ENCODE measurements at places on chromosomes 5 and 9. TPM values are rescaled to one million over a fixed set of nuclear protein-coding genes. Genes with fewer than 3 reads are reported as not detected.

Gene IRX2
- 6.0 TPM for total RNA-seq

Gene SLC1A3
- total RNA-seq = 42.3 TPM

Gene POU5F2
- 1.3 TPM for total RNA-seq

Gene NDUFS4
- total RNA-seq = 113 TPM

Gene ORM1
- total RNA-seq = 397 TPM

Gene TRIP13
- 9.4 TPM for total RNA-seq

- peak; percentile 80 for DNase-seq
Measured at GRCh38 chr9:93304574-93305496, 120.9 kb downstream of the WNK2 start.

- no peak for DNase-seq
Measured at GRCh38 chr9:113658545-113658895, 195.0 kb downstream of the RGS3 start.

GRCh38 chr5:135245521-135246499, 153.2 kb downstream of the MACROH2A1 start:
- DNase-seq = no peak

DNA sequence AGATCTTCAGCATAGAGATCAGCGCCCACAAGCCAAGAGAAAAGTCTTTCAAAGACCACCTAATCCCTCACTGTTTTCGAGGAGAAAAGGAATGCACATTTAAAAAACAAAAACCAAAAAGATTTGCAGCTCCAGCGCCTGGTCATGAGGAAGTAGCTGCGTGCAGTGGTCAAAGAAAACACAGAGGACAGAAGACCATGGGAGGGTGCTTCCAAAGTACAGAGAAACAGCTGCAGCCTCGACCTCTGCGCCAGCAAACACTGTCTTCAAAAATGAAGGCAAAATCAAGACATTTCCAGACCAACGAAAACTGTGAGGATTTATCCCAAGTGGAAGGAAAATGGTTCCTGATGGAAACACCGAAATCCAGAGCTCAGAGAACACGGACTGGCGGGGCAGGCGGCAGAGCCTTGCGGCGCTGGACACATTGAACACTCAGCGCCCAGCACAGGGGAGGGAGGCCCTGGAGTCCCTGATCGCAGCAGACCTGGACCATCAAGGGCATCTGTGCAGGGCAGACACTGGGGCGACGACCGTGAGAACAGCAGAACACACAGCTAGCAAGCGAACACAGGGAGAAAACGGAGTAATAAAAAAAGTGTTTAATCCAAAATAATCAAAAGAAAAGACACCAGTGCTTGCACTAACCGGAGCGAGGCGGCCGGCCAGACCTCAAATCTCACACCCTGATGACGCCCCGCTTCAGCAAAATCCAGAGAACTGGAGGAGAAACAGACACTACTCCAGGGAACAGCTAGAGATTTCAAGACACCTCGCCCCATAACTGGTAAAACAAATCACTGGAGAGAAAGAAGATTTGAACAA, 12.6 kb upstream of the SLC12A7 start:
- DNase-seq = no peak

DNA sequence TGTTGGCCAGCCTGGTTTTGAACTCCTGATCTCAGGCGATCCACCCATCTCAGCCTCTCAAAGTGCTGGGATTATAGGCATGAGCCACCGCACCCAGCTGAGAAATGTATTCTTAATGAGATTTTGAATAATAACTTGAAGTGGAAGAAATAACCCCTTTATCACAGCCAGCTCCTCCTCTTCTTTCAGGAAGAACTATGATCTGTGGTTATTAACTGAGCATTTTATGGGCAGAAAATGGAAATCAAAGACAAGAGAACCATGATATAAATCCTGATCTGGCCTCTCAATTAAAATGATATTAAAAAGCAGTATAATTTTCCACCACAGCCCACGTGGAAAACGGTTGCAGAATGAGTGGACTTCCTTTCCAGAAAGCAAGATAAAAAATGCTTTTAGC, 206.6 kb downstream of the PRELID2 start:
- no peak for DNase-seq

DNA sequence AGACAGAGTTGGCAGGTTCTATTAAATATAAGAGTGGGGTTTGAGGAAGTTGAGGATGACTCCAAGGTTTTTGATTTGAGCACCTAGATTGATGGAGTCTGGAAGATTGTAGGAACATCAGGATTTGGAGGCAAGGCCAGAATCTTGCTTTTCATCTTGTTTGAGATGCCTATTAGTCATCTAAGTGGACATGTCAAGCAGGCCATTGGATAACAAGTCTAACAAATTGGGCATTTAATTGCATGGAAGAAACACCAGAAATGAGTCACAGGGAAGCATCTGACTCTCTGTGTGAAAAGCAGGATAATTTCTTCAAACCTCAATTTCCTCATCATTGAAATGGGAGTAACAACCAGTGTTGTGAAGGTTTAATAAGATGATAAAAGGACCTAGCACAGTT, 53.3 kb upstream of the ARL15 start:
- no peak for DNase-seq

GRCh38 chr5:26031481-26031880, 1006.9 kb downstream of the CDH9 start:
- no peak for DNase-seq

GRCh38 chr5:174617910-174618309, 106.5 kb upstream of the MSX2 start:
- peak; percentile 61 for DNase-seq

DNA sequence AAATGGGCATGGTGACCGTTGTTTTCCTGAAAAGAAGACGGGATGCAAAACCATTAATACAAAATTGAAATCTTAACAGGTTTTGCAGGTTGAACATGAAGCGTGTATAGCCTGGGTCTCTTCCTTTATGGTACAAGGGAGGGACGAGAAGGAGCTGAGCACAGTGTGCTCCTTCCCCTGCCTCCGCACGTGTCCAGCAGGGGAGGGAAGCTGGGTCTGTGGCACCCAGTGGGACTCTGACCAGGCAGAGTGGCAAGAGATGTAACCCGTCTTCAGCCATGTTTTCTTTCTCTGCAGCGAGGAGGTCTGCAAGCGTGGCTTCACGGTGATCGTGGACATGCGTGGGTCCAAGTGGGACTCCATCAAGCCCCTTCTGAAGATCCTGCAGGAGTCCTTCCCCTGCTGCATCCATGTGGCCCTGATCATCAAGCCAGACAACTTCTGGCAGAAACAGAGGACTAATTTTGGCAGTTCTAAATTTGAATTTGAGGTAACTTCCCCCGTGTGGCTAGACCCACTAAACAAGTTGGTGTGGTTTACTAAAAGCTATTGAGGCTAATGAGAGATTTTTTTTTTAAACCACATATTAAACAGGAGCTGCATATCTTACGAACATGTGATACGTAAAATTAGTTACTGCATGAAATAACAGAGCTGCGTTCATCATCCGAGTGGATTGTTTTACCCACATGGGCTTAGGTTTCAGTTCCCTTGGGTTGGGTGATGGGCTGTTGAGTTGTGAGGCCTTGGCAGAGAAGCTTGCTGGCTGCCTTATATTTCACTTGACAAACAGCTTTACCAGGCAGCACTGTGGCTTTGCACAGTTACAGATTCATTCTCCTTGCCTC, 143.7 kb downstream of the TRIO start:
- no peak for DNase-seq

DNA sequence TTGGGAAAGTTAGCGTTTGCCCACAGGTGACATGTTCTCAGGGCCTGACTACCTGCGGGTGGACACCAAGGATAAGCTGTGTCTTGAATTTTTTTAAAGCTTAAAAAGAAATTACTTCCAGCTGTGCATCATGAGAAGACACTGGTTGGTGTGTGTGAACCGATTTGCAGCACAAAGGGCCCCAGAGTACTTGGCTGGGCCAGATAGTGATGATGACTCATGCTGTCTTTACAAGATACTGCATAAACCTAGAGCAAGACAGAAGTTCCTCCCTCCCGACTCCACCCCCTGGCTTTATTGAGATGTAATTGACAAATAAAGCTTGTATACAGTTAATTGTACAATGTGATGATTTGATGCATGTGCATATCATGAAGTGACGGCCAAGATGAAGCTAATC, 212.8 kb downstream of the NXNL2 start:
- DNase-seq = peak; percentile 83

DNA sequence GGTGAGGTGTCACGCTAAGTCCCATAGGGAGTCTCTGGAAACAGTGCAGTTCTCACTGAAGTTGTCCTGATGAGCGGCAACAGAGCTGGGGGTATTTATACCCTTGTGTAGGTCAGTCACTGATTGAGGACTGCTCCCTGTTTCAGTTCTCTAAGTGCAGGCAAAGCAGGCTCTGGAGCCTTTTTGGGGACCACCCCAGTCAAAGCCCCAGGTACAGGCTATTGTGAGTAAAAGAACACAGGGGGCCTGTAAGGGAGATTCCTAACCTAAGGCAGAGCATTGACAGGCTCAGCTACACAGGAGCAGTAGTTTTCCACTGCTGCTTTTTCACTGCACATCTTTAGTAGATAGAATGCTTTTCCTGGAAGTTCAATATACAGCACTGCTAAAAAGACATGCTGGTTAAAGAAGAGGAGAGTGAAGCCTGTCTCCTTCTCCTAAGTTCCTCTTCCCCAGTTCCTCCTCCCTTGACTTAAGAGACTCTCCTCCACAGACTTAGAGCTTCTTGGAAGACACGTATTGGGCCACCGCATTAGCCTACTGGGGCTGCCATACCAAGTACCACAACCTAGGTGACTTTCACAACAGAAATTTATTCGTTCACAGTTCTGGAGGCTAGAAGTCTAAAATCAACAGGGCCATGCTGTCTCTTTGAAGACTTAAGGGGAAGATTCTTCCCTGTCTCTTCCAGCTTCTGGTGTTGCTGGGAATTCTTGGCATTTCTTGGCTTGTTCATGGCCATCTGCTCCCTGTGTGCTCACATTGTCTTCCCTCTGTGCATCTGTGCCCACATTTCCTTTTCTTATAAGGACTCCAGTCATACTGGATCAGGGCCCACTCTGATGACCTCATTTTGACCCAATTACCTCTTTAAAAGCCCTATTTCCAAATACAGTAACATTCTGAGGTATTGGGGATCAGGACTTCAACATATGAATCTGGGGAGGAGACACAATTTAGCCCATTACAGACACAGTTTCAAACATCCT, 221.0 kb downstream of the ESM1 start:
- DNase-seq = no peak

DNA sequence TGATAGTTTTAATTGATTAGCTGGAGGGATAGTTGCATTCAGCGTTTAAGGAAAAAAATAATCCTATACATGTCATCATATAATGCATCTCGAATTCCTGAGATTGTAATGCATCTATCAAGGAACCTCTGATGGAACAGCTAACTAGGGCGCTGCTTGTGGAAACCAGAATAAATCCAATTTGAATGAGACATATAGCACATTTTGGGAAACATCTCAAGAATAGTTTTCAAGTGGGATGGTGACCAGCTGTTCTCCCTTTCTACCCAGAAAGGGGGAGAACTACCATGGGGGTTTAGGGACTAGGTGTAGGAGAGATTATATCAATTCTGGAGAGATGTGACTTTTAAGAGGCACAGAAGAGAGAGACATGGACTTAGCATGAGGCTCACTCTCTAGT, 319.3 kb upstream of the BRINP1 start:
- DNase-seq = no peak

GRCh38 chr9:70398145-70398556, 16.3 kb downstream of the KLF9 start:
- DNase-seq = no peak

DNA sequence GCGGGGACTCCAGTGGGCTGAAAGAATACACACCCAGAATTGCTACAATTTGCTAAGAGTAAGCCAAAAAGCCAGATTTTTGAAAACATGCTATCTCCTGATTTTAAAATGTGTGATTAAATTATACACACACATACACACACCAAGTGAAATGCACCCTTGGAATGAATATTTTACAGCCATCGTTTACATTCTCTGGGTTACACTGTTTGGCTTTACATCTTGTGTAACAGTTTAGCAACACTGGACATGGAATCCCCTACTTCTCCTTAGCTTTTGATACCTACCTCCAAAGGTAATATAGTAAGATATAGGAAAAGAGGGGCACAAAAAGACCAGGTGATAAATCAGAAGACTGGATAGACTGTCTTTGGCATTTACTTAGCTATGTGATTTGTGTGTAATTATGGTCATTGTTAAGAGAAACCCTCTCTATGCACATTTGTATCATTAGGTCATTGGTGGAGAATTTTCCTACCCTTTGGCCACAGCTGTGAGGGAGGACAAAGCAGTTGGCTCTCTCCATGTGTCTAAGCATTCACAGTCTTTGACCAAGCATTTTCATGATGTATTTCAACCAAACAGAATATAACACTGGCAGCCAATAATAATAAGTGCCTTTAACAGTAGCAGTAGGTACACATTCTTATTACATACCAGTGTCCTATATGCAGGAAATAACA, 7.6 kb downstream of the SVEP1 start:
- no peak for DNase-seq

DNA sequence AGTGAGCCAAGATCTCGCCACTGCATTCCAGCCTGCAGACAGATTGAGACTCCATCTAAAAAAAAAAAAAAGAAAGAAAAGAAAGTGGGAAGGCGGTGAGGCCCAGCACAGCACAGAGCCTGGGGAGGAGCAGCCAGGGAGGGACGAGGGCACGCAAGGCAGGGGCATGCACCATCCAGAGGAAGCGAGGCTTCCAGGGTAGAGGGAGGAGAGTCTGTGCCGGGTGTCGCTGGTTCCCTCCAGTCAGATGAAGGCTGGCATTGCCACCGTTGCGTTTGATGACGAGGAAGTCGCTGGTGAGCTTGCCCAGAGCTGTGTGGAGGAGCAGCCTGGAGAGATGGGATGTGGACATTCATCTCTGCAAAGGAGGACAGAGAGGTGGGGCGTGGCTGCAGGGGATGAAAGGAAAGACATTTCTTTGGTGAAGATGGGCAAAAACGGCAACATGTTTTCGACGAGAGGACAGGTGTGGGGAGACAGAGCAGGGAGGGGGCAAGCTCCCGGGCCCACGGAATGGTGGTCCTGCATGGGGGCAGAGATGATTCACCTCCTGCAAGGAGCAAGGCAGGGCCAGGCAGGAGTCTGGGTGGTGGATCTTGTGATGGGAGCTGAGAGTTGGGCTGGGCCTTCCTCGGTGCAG, 18.6 kb upstream of the OLFM1 start:
- no peak for DNase-seq

- DNase-seq = no peak
Measured at GRCh38 chr5:528629-529511, 4.6 kb upstream of the SLC9A3 start.

DNA sequence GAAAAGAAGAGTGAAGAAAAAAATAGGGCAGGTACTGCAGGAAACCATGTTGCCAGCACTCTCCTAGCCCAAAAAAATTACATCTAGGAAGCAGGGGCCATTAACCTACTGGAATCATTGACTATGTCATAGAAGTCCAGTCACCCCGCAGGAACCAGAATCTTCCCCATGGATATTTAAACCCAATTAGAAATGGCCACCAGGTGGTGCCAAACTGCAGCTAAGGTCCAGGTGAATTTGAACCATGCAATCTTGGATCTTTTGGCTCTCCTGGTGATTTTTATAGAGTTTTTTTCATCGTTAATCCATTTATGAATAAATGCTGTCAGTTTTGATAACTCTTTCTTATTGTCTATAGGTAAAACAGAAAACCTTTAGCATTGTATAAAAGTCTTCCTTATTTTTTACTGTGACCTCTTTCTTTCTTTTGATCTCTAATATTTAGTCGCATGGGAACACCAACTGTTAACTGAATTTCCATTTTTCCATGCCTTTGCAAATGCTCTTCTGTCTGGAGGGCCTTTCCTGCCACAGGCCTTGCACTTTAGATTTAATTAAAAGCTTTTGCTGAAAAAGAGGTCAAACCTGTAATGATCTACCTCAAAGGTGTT, 147.5 kb upstream of the FGF10 start:
- DNase-seq = peak; percentile 68

- no peak for DNase-seq
Measured at GRCh38 chr5:82765765-82766164, 311.4 kb downstream of the TMEM167A start.

- no peak for DNase-seq
Measured at GRCh38 chr5:2155556-2155955, 272.8 kb upstream of the IRX4 start.
